Fibroblast of skin of scalp (primary cell): ENCODE measurements at places on chromosomes 5 and 9.

GRCh38 chr5:56772767-56773166, 42.6 kb upstream of the MAP3K1 start:
- DNase-seq = no peak

DNA sequence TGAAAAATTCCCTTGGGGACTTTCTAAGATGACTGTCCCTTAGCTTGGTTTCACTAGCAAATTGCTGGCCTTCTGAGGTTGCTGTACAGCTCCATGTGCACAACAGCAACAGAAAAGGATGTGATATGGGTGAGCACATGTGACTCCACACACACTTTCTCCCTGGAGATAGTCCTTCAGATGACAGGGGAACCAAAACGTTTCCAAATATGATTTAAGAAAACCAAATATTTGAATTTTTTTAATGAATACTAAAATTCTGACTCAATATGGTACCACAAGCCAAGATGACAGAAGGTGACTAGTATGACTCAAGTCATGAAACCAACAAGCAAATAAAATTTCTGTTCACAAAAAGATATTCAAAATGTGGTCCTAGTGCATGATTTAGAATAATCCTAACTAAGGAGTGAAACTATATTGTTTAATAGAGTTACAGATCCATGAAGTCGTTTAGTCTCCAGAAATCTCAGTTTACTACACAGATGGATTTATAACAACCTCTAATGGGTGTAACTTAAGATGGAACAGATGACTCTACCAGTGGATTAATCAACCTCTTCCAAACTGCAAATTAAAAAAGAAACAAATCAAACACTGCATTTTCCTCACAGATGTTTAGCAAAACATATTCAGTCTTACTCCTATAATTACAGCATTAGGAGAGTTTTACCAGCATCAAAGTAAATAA, 144.8 kb upstream of the PIK3R1 start:
- DNase-seq = peak; percentile 38

DNA sequence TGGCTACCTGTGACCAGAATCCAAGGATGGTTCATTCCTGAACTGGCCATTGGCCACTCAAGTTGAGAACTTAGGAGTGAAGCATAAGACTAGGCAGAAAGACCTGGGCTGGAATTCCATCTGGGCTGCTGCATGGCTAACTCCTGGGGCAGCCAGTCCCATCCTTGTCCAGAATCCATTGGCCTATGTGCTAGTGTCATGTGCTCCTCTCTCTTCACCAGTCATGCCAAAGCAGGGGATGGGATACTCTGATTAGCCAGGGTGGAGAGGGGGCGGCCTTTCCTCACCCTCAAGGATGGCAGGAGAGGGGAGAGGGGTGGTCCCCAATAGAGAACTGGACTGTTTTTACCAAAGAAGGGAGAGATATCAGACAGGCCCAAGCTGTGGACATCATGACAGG, 93.2 kb downstream of the ZNF618 start:
- DNase-seq = no peak

- DNase-seq = peak; percentile 58
These were observed 207.0 kb upstream of the PANK3 start for GRCh38 chr5:168786147-168786546.

DNA sequence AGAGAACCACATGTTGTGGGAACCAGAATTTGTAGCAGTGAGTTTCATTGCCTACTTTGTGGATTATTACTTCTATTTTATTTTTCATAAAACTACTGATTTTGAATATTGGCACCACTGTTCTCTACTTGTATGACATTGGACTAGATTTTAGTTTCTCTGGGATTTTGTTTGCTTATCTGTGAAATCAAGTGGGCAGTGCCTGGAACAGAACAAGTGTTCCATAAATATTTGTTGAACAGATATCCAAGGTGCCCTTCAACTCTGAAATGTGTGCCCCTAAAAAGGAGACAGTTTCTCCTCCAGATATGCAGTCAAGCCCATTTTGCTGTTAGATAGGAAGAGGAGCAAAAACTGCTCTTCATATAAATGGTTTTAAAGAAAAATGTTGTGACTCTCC, 42.6 kb downstream of the ADAMTSL1 start:
- DNase-seq = no peak

- DNase-seq = peak; percentile 66
These were observed 198.8 kb downstream of the BNC2 start for GRCh38 chr9:16671591-16672137.

DNA sequence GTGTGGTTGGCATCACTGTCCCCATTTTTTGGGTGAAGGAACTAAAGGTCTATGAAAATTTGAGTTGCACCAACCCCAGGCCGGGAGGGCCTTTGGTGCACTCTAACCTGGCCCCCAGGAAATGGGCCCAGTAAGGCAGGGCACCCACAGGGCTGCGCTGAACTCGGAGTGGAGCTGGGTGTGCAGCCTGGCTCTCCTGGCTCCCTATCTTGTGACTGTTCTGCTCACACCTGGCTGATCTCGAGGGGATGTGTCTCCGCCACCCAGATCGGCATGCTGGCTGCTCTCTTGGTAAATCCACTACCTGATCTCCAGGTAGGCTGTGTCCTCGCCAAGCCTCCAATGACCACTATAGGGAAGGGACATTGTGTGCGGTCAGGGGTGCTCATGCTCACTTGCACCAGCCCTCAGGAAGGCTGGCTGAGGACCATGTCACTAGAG, 259.8 kb downstream of the NSG2 start:
- no peak for DNase-seq

DNA sequence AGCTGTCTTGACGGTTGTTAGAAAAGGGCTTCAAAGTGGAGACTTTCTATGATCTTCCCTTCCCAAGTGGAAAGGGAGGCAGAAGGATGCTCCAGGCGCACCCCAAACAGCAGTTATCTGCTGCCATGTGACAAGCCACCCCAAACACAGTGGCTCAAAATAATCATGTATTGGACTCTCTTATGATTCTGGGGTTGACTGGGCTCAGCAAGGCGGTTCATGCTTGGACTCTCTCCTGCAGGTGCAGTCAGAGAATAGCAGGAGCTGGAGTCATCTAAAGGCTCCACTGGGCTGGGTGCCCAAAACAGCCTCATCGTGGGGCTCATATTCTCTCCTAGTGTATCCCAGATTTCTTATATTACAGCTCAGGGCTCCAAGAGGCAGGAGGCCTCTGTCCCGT, 177.6 kb upstream of the IER5L start:
- no peak for DNase-seq

- no peak for DNase-seq
These were observed 2085.7 kb upstream of the C9orf72 start for GRCh38 chr9:29659014-29659413.

DNA sequence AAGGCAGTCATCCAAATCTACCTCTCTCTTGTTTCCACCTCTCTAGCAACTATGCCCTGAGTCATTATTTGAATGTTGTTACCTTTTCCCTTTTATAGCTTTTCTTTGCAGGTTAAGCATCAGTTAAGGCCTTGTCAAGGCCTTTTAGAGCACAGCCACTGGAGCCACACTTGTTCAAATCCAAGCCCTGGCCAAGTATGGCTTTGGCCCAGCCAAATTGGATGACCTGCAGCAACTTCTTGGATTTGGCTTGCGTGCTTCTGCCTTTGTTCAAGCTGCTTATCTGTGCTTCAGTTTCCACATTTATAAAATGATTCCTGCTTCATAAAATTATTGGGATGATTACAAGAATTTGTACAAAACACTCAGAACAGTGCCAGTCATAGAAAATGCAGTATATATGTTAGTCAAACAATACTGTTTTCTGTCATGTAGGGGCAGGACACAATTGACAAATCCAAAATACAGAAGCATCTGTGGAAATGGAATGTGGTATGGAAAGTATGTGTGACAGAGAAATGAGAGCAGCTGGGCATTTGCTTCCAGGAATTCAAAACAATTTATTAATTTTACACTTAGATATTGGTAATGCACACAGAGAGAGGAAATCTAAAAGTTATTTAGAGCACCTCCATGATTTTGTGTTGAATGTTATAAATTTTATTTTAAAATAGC, 17.9 kb upstream of the RLN1 start:
- DNase-seq = peak; percentile 8
